ENCODE measurements at places on chromosomes 5 and 9. TPM values are rescaled to one million over a fixed set of nuclear protein-coding genes. Genes with fewer than 3 reads are reported as not detected.
A peak's percentile ranks its signal among the peaks of the same experiment; 100 is the strongest.

DNA sequence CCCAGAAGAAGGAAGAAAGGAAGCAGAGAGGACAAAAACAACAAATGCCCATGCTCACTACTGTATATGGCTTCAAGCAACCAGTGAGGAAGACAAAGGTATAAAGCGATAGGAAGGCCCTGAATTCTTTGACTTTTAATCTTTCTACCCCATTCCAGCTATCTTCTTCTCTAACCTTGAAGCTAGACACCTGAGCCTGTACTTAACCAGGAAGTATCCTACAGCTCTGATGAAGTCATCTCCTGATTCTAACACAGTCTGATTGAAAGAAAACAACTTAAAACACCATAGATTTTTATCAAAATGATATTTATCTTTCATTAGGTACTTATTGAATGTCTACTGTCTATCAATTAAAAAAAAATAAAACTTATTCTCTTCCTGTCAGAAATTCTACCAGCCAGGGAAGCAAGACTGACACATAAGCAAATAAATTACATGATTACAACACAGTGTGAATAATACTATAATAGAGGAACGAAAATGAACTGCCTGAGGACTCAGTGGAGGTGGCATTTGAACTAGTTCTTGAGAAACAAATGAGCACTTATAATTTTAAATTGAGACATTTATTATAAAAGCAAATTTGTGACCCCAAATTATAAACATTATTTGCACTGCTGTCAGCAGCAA is 123.3 kb upstream of the ELL2 start:
- H3K36me3 ChIP-seq: no peaks in the 10 kb centered on the region
- DNase-seq: no peak
- no peak overlapping the region for H3K4me3 ChIP-seq
- no peaks in the 10 kb centered on the region for H3K27me3 ChIP-seq
- no peaks in the 10 kb centered on the region for H3K4me1 ChIP-seq
- H3K27ac ChIP-seq: no peak overlapping the region

GRCh38 chr5:139912158-139912557 is 116.5 kb downstream of the PSD2 start:
- no peaks in the 10 kb centered on the region for H3K4me1 ChIP-seq
- DNase-seq: no peak
- no peak overlapping the region for H3K4me3 ChIP-seq
- no peaks in the 10 kb centered on the region for H3K36me3 ChIP-seq

- no peaks in the 10 kb centered on the region for H3K36me3 ChIP-seq
- peaks cover 60% of the 10 kb centered on the region for H3K4me1 ChIP-seq
- no peak for DNase-seq
- H3K27me3 ChIP-seq: no peaks in the 10 kb centered on the region
- peak overlapping the region; percentile 63 for H3K27ac ChIP-seq
- H3K4me3 ChIP-seq: no peak overlapping the region
Measured at GRCh38 chr5:102762562-102763227, 7.6 kb downstream of the PAM start.

DNA sequence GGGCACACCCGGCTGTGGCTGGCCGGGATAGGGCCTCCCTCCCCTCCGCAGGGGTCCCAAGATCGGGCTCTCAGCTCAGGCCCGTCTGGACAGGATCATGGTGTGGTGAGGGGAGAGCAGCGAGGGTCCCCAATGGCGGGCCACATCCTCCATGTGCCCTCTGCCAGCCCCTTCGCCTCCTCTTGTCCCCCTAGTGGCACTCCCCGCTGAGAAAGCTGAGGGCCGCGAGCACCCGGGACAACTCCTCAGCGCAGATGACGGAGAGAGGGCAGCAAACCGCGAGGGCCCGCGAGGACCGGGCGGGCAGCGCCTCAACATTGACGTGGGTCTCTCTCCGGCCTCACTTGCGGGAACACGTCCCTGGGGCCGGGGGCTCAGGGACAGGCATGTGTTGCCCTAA is 24.6 kb downstream of the NKD2 start:
- peaks cover 17% of the 10 kb centered on the region for H3K27me3 ChIP-seq
- H3K4me3 ChIP-seq: no peak overlapping the region
- H3K27ac ChIP-seq: no peak overlapping the region
- H3K4me1 ChIP-seq: no peaks in the 10 kb centered on the region

DNA sequence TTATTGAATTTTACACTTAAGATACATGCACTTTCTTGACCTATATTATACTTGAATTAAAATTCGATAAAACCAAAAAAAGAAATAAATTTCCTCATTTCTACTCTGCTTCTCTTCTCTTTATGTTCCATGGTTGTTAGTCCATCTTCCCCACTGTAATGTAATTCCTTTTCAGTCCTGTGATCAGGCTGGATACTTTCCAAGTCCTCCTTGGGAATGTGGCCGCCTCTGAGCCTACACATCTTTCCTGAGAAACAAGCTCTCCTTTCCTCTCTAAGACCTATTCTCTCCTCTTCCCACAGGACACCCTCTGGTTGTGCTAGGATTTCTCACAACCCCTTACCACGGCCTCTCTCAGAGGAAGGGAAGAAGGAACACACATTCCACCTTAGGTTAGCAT is 285.1 kb downstream of the DNAH5 start:
- no peak overlapping the region for H3K27ac ChIP-seq
- no peaks in the 10 kb centered on the region for H3K27me3 ChIP-seq
- H3K4me1 ChIP-seq: no peaks in the 10 kb centered on the region
- no peak for DNase-seq

DNA sequence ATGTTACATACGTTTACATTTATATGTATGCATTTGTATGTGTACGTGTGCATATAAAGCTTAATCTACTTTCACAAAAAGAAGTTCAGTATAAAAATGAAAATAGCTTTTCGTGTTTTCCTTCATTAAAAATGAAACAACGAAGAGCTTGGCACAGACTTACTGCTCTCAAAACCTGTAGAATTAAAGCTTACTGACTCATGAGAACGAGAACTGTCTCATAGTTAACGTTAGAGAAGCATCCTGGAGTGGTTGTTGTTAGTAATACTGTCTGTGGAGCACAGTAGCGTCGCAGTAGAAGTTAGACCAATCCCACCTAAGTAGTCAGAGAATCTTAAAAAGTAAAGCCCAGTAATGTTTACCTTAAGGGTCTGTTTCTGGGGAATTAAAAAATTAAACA is 1.3 kb downstream of the MAT2B start:
- DNase-seq: no peak
- H3K4me3 ChIP-seq: peak overlapping the region; percentile 82
- peak overlapping the region; percentile 98 for H3K27ac ChIP-seq
- H3K4me1 ChIP-seq: peaks cover 61% of the 10 kb centered on the region

DNA sequence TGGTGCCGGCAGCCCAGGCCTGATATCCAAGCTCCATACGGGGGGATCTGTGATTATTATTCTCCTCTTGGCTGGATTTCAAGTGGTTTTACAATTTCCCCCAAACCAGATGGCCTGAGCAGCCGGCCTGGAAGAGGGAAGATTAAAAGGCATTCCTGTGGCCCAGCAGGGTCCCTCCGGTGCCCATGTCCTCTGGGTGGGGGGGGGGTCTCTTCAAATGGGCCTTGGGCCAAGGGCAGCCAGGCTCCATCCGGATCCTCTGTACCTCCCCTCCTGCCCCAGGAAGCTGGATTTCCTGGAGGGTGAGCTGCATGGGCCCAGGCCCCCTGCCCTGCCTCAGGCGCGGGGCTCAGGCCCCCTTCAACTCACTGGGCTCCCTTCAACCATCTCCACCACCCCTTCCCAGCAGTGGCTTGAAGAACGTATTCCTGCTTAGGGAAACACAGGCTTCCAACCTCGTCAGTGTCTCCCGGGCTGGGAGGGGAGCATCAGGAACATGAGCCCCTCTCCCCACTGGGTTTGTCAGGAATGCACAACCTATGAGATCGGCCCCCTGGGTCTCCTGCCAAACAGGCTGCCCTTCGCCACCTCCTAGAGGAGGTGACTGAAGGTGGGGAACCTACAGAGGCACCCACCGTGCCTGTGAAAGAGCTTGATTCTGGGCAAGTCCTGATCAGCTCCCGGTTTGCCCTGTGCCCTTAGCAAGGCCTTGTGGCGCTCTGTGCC is 62.9 kb upstream of the ORM1 start:
- DNase-seq: no peak
- H3K4me3 ChIP-seq: no peak overlapping the region
- peaks cover 4% of the 10 kb centered on the region for H3K4me1 ChIP-seq
- no peaks in the 10 kb centered on the region for H3K27me3 ChIP-seq
- H3K36me3 ChIP-seq: no peaks in the 10 kb centered on the region

DNA sequence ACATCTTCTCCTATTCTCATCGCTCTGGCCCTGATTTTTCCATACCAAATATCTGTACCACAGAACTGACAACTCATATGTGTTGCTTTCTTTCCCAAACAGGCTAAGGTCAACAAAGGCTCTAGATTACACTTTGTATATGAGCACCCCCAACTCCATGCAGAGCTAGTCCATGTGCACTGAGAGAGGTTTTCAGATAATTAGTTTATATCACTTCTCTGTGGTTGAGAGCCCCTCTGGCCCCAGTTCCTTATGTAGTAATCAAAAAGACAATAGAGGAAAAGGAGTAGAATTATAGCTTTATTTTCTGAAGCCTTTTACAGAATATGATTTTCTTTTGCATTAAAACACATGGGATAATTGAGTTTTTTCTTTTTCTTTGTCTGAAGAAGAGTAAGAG is 120.0 kb downstream of the TRIO start:
- no peak for DNase-seq
- H3K27me3 ChIP-seq: no peaks in the 10 kb centered on the region
- no peak overlapping the region for H3K4me3 ChIP-seq
- no peak overlapping the region for H3K27ac ChIP-seq
- H3K4me1 ChIP-seq: peaks cover 4% of the 10 kb centered on the region

DNA sequence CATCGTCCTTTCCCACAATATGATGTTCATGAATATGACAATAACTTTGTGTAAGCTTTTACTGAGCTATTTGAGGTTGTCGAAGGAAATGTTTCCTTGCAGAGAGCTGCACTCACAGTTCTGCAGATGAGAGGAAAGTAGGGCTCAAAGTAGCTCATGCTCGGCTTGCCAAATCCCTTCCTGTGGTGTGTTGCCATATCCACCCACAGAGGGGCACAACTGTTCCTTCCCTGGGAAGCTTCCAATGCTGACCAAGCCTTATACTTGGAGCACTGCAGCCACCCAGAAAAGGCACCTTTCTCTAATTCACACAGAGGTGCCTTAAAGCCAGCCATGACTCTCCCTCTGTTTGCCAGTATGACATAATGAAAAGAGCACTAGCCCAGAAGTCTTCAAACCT is 390.3 kb downstream of the CAAP1 start:
- H3K36me3 ChIP-seq: no peaks in the 10 kb centered on the region
- no peak for DNase-seq
- H3K4me1 ChIP-seq: no peaks in the 10 kb centered on the region
- no peak overlapping the region for H3K4me3 ChIP-seq
- no peaks in the 10 kb centered on the region for H3K27me3 ChIP-seq
- H3K27ac ChIP-seq: no peak overlapping the region

GRCh38 chr9:123471843-123472570 is 116.0 kb downstream of the CRB2 start:
- DNase-seq: no peak
- no peaks in the 10 kb centered on the region for H3K27me3 ChIP-seq
- H3K27ac ChIP-seq: no peak overlapping the region
- no peaks in the 10 kb centered on the region for H3K4me1 ChIP-seq

GRCh38 chr9:112332214-112332613 is 1.2 kb downstream of the PTBP3 start:
- DNase-seq: no peak
- H3K4me3 ChIP-seq: peak overlapping the region; percentile 89
- H3K4me1 ChIP-seq: peaks cover 52% of the 10 kb centered on the region

Gene IL3
- not detected for total RNA-seq

Gene STOM
- total RNA-seq: 496 TPM

Gene CYLC2
- not detected for total RNA-seq

Gene LHX3
- total RNA-seq: not detected

Data from left lung (tissue), 14 donors.